ENCODE measurements at places on chromosomes 6 and 20.

GRCh38 chr6:157795841-157796240 is 27.2 kb upstream of the SNX9 start:
- no peak for DNase-seq

- no peak for DNase-seq
Observed at GRCh38 chr6:112432853-112433252, 85.7 kb downstream of the RFPL4B start.

- DNase-seq = no peak
Observed at GRCh38 chr20:50772420-50773185, 22.3 kb upstream of the BCAS4 start.

- no peak for DNase-seq
Observed at GRCh38 chr20:51513545-51513944, 29.0 kb downstream of the NFATC2 start.

DNA sequence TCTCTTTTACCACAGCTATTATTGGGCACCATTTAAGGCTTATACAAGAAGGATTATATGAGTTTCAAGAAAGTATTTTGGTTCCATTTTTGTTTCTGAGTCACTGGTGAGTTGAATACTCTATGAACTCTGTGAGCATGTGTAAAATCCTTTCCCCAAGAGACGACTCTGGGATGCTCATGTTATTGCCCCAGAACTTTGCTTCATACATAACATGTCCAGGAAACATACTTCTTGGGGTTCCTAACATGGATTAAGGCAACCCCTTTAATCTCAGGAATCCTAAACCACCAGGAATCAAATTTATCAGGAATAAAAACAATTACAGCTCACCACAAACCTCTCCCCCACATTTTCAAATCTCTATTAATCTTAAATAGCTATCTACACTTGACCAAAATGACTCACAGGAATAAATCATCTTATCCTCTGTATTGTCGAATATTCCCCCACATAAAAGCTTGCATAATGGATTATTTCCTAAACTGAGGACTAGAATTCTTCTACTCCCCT is 117.5 kb upstream of the COL21A1 start:
- no peak for DNase-seq

DNA sequence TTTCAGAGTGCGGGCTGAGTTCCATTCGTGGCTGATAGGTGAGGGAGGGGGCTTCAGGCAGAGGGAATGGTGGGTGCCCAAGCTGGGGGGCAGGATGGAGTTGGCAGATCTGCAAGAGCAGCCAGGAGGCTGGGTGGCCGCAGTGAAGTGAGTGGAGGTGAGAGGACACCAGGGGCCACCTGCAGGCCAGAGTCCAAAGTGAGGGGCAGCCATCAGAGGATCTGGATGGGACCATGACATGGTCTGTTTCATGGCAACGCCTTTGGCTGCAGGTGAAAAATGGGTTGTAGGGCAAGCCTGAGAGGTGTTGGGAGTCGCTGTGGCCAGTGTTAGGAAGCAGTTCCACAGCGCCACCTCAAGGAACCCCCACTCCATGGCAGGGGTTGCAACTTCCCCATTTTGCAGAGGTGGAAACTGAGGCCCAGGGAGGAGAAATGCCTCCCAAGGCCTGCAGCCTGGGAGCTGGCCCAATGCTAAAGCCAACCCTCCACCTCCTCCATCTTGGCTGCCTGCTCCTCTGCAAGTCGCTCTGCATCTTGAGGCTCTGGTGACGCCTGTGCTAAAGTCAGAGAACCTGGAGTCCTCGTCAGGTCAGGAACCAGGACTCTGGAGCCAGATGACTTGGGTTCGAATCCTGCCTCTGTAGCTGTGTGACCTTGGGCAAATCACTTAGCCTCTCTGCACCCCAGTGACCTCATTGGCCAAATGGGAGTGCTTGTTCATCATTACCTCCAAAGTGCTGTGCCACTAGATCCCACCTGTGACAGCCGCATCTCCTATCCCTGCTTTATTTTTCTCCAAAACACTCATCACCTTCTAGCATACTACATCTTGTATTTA is 153.8 kb downstream of the CEBPB start:
- DNase-seq = no peak

- no peak for DNase-seq
Observed at GRCh38 chr6:52022675-52023074, 64.7 kb downstream of the PKHD1 start.

GRCh38 chr20:1890469-1891262 is 4.5 kb upstream of the SIRPA start:
- DNase-seq = no peak

DNA sequence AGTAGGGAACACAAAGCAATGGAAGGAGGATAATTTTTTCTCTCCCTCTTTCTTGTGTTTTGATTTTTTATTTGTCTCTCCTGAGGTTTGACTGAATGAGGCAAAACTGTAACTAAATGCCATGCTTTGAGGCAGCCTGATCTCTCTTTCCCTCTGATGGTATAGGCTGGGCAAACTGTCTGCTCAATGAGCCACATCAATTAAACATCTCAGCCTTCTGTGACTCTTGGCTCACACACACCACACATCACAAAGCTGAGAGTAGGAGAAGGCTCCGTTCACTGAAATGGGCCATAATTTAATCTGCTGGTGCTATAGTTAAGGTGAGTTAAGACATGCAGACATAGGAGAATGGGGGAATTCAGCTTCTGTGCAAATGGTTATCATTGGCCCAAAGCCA is 28.1 kb upstream of the SCGN start:
- DNase-seq = no peak

GRCh38 chr20:44186201-44186600 is 787 bp downstream of the JPH2 start:
- DNase-seq = no peak

DNA sequence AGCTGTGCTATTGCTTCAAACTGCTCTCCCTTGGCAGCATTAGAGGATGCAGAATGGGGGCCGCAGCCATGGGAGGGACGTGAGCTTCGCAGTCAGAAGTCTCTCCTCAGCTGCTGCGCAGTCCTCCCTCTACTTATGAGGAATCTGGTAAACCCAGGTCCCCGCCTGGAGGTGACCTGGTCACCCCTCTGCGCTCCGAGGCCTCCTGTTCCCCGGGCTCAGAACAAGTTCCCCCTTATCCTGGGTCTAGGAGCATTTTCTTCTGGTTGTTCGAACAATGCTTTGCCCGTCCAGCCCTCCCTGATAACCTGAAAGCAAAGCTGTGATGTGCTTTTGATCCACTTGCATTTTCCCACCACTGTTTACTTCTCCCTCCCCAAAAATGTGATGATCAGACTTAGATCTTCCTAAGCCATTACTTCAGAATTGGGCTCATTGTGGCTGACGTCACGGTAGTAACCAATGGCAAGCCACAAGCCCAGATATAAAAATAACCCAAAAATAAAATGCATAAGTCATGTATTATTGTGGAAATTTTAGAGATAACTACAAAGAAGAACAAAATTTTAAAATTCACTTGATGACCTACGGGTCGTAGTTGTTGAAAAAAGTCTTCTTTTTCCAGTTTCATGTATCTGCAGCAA is 80.7 kb downstream of the SERAC1 start:
- DNase-seq = no peak

DNA sequence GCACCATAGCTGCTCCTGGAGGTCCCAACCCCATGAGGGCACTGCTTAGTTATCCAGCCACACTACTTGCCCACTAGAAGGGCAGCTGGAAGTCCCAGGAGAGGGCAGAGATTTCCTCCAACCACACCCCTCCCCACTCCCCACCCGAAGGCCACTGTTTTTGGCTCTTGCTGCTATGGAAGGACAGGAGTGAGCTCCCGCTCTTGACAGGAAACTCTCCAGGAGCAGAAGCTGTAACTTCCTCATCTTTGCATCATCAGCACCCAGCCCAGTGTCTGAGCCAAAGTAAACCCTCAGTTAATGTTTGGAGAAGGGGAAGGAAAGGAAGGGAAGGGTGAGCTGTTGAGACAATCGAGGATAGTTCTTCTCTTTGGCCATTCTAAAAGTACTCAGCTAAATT is 120.7 kb downstream of the MTFR2 start:
- no peak for DNase-seq

- DNase-seq = no peak
Observed at GRCh38 chr6:44650947-44651346, 263.4 kb downstream of the CDC5L start.

GRCh38 chr6:34315780-34316179 is 67.0 kb upstream of the SMIM29 start:
- no peak for DNase-seq

DNA sequence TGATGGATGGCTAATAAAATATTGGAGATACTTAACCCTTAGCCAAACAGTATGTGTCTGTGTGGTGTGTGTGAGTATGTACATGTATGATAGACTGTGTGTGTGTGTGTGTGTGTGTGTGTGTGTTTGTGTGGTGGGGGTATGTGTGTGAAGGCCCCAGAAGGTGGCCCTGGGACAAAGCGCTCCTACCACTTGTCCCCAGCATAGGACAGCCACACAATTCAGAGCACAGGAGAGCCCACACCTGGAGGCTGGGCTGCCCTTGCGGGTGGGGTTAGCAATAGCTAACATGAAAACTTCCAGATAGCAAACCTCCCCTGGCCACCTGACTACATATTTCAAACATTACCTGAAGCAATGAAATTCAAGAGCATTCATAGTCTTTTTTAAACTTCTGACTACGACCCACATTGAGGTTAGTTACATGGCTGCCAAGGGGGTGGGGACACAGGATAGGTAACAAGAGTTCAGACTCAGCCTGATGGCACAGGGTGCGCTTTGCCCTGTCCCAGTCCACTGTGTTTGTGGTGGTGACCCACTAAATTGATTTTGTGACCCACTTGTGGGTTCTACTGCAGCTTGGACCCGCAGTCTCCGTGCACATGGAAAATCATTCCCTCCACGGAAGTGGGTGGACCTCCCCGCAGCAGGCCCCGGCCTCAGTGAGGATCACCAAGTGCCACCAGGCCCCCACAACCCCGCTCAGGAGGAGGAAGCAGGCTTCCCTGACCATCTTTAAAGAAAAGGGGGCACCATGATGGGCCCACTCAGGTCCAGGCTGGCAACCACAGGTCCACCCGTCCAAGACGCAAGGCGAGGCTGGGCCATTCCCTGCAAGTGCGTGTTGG is 34.8 kb downstream of the ZC3H12D start:
- DNase-seq = no peak

DNA sequence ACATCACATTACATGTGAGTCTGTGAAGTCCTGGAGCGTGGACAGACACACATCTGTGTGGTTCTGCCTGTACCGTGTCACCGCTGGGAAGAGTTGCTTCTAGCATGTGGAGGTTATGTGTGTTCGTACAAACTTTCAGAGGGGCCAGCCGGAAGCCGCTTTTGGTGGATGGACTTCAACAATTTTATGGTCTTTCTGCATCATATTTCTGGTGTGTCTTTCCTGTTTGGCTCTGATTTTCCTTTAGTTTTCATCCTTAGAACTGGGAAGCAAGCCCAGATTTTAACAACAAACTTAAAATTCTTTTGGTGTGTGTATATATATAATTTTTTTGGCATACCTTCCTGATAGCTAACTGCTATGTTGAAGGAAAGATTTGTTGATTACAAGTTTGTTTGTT is 71.2 kb downstream of the TIAM2 start:
- no peak for DNase-seq

DNA sequence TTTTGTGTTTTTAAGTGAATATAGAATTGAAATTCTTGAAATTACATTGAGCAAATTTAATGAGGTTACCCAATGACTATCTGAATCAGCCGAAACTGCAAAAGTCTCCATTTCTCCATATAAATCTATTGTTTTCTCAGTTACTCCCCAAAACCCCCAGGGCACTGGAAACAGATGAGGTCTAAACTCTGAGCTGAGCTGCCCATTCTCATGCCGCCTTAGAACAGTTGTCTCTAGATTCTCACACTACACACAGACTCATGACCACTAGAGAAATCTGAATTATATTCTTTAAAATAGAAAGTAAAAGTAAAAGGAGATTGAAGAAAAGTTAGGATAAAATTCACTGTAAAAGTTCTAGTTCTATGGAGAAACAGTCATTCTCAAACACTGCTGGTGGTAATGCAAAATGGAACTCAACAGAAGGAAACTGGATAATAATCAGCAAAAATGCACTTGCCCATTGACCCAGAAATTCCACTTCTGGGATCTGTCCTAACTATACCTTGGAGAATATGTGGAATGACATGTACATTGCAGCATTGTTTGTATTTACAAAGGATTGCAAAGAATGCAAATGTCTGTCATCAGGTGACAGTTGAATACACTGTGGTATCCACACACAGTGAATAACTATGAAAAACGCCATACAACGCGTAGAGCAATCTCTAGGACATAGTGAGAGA is 125.5 kb downstream of the IPCEF1 start:
- DNase-seq = no peak

GRCh38 chr6:40794586-40794985 is 207.4 kb upstream of the LRFN2 start:
- DNase-seq = no peak

DNA sequence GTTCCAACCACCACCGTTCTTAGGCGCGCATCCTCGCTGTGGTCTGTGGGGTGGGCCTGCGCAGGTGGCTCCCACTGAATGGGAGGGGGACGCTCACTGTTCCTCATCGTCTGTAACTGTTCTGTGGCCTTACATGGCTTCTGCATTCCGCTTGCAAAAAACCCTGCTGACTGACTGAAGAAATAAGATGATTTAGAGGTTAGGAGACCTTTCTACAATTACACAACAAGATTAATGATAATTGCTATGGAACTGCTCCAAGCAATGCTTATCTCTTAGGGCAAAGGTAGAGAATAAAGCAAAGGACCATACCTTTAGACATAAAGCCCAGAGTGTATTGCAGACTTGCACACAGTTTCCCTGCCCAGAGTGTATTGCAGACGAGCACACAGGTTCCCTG is 14.4 kb upstream of the DACT2 start:
- DNase-seq = no peak
